ENCODE measurements at places on chromosomes 4 and X.

DNA sequence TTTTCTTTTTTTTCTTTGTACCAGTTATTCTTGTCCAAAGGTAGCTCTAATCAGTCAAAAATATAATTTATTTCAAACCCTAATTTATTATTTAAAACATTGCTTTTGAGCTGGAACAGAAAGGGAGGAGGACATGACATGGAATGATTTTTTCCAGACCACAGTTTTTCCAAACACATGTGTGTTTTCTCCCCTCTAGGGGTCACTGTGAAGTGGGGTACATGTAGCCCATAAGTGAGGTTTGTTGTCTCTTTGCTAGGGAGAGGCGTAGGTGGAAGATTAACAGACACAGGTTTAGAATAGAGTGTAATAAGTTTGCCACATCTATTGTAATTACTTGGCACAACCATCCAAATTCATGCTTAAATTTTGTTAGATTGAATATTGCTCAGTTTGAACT, 83.0 kb downstream of the TNIP2 start:
- no peak for DNase-seq

- DNase-seq = no peak
Measured at GRCh38 chrX:131735127-131735526, 191.3 kb downstream of the OR13H1 start.

DNA sequence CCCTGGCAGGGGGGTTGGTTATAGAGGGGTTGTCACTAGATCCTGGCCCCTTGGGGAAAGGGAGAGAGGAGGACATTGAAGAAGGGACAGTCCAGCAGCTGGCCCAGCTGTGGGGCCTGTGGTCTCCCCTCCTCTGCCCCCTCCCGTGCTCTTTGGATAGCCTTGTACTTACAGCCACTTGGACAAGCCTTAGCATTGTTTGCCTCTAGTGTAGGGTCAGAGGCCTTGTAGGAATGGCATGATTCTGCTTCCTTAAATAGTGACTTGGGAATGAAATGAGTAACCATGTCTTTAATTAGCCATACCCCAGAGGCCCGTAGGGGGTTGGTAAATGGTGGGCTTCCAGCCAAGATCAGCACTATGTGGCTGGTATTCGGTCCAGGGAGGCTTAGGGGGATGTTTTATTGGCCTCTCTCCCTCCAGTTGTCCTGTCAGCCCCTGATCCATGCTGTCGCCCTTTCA, 230.6 kb downstream of the PTTG2 start:
- DNase-seq = no peak

DNA sequence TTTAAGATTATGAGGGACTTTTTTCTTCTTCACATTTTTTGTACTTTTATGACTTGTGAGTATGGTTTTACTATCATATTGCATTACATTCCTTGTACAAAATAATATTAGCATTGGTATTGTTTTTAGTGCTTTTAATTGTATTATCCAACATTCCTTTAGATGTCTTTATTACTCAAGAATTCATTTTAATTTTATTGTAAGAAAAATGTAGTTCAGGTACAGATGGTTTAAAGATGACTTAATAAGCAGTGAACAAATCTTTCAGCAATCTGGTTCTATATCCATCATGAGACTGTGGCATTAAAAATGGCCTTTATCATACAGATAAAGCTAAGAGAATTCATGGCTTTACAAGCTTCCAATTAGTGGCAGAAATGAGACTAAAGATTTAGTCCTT, 191.6 kb downstream of the ANTXR2 start:
- no peak for DNase-seq

- no peak for DNase-seq
Measured at GRCh38 chr4:107060388-107060787, 24.3 kb upstream of the DKK2 start.

DNA sequence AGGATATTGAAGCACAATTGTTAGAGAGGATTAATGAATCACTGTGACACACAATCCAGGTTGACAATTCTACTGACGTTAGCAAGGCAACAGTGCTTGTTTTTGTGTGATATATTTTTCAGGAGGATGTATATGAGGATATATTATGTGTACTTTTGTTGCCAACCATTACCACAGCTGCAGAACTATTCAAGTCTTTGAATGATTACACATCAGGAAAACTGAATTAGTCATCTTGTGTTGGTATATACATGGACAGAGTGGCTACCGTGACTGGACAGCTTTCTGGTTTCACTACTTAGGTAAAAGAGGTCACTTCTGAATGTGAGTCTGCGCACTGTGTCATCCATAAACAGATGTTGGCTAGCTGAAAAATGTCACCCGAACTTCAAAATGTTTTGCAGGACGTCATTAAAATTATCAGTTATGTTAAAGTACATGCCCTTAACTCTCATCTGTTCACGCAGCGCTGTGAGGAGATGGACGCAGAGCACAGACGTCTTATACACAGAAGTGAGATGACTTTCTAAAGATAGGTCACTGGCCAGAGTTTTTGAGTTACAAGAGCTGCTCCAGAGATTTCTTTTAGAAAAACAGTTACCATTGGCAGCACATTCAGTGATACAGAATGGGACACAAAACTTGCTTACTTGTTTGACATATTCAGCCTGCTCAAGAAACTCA, 69.0 kb downstream of the MRPL1 start:
- DNase-seq = no peak

DNA sequence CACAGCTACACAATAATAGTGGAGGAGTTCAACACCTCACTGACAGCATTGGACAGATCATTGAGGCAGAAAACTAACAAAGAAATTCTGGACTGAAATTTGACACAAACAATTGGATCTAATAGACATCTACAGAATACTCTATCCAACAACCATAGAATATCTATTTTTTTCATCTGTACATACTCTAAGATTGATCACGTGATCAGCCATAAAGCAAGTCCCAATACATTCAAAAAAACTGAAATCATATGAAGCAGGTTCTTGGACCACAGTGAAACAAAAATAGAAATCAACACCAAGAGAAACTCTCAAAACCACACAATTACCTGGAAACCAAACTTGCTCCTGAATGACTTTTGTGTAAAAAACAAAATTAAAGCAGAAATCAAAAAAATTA, 12.2 kb upstream of the IDS start:
- DNase-seq = no peak
